Erythroblast (primary cell): ENCODE measurements at places on chromosomes 5 and 9.
A peak's percentile ranks its signal among the peaks of the same experiment; 100 is the strongest.

GRCh38 chr9:2623288-2624050 is 1.9 kb downstream of the VLDLR start:
- peak; percentile 10 for DNase-seq

DNA sequence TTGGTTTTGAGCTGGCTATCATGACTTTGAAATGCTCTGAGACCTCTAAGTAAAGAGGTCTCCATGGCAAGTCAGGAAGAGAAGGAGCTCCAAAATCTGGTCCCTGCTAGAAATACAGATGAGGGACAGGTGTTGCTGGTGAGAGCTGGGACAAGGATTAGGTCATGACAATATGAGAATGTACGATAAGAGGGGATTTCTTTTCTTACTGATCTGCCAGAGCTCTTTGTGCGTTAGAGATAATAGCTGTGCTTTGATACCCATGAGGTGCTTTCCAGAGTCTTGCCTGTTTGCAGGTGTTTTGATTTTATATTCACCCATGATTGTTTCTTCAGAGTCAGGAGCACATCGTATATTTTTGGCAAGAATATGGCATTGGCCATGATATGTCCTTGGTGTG is 56.5 kb downstream of the ANKRD33B start:
- DNase-seq: no peak

GRCh38 chr5:10297646-10298204 is 10.0 kb downstream of the CMBL start:
- no peak for DNase-seq

- DNase-seq: no peak
Observed at GRCh38 chr9:76151267-76151666, 243.0 kb downstream of the RFK start.

DNA sequence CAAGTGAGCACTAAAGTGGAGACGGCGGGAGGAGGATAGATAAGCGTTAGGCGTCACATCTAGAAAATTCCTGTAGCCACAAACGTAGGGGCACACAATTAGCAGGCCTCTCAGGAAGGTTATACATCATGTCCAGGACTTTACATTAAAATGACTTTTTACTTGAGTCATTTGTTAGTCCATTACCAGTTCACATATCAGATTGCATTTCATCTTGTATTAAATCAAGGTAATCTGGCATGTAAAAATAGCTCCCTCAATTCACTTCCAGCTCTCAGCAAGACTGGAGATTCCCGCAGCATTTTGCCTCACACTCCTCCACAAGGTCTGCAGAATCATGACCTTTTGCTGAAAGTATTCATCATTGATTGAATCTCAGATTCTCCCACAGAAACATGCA is 118.8 kb downstream of the PRDM6 start:
- DNase-seq: no peak

GRCh38 chr9:8429768-8430167 is 630.2 kb upstream of the DMAC1 start:
- no peak for DNase-seq

DNA sequence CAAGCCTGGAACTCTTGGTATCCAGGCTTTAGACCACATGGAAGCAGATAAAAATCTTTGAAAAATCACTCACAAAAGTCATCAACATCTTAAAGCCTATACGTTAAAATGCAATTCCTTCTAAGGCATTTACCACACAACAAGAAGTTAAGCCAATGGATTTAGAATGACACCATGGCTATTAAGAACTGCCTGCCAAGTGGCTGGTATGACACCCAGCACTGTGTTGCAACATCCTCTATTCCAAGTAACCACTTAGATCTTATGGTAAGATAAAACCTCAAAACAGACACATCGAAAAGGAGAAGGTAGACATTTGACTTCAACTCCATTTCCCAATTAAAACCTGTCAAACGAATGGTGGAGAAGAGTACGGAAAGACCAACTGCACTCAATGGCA is 344.2 kb upstream of the SLC30A5 start:
- no peak for DNase-seq

- no peak for DNase-seq
Observed at GRCh38 chr9:81964218-81965171, 21.2 kb downstream of the SPATA31D3 start.

GRCh38 chr5:172293054-172293744 is 9.6 kb upstream of the UBTD2 start:
- DNase-seq: peak; percentile 51

- DNase-seq: peak; percentile 72
Observed at GRCh38 chr5:74648835-74649293, 8.3 kb upstream of the ENC1 start.

GRCh38 chr9:82565188-82565969 is 497.6 kb downstream of the RASEF start:
- no peak for DNase-seq

GRCh38 chr9:111965566-111966019 is 69.0 kb downstream of the UGCG start:
- DNase-seq: no peak

- no peak for DNase-seq
Observed at GRCh38 chr5:57332361-57332760, 150.2 kb downstream of the ACTBL2 start.

DNA sequence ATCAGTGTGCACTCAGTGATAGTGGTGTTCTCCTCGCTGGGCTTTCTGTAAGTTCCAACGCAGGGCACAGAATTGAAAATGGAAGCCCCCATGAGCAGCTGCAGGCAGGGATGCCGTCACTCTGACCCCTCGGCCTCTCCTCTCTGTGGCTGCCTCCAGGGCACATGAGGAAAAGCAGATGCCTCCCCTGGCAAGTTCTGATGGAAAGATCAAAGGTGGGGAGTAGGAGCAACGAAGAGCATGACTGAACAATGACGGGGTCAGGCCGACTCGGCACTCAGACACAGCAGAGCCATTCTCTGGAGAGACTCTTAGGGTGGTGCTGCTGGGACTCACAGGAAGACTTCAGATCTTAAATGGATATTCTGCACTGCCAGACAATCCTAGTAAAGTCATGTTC is 65.6 kb upstream of the CKMT2 start:
- no peak for DNase-seq

DNA sequence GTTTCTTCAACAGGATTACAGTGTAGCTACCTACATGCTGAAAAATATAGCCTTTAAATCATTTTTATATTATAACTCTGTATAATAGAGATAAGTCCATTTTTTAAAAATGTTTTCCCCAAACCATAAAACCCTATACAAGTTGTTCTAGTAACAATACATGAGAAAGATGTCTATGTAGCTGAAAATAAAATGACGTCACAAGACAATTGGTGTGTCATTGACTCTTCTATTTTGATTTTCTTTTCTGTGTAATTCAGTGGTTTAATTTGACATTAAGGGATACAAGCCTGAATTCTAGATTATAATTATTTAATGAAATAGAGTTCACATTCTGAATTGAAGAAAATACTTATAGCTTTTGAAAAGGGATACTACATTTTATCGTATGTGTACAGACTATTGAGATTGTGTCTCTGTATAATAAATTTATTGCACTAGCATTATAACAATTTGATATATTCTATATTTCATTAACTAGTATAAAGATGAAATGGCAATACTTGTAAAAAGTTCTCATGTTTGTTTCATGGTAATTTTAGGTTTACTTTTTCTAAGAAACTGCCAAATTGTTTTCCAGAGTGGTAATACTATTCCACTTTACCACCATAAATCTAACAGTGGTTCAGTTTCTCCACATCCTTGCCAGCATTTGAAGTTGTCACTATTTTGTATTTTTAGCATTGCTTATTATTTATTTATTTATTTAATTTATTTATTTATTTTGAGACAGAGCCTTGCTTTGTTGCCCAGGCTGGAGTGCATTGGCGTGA is 18.7 kb downstream of the ANXA1 start:
- DNase-seq: no peak

- DNase-seq: no peak
Observed at GRCh38 chr9:127213859-127214258, 50.7 kb upstream of the GARNL3 start.

GRCh38 chr5:93570294-93571113 is 10.5 kb downstream of the NR2F1-AS1 start:
- DNase-seq: no peak

- DNase-seq: no peak
Observed at GRCh38 chr5:139023286-139023685, 148.2 kb upstream of the LRRTM2 start.

GRCh38 chr9:22813529-22813928 is 366.9 kb downstream of the DMRTA1 start:
- DNase-seq: peak; percentile 3

DNA sequence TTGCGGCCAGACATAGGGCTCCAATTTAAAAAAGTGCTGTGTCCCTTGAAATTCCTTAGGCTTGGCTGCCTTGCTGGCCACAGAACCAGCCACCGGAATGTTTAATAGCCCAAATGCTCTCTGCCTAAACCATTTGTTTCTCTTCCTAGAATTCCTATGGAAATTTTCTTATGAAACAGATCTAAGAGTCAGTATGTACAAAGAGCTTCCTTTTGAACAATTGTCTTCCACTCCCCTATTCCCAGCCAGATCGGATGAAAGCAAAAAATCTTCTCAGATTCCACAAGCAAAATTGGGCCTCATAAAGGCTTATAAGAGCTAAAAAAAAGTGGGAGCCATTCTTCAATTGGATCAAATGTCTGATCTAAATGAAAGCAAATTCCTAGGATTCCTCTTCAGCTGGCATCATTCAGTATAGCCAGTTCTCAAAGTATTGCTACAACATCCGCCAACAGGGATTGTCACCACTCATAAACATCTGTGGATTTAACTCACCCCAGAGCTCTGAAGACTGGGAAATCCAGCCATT is 104.3 kb downstream of the CEMIP2 start:
- no peak for DNase-seq

DNA sequence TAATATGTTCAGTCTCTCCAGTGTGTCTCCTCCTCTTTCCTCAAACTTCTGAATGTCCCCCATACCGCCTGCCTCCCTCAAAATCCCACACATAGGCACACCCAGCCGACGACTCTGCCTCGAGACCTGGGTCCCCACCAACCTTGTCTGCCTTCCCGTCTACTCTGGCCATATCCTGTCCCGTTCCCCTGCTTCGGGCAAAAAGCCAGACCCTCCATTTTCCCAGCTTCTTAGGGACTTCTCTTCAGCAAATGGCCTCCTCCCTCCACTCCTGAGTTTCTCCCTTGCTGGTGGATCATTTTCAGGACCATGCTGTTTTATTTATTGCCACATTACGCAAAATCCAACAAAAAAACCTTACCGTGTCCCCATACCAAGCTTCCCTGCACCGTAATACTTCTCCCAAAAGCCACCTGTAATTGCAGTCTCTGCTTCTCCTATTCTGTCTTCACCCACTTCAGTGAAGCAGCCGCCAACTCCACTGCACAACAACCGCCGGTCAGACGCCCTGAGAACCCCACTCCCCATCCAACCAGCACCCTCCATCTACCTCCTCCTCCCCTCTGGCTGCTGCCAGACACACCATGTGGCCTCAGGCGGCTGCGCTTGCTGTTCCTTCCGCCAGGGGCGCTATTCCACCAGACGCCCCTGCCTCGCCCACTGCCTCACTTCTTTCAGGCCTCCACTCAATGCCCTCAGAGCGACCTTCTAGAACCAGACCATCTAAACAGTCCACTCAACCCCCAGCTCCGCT is 117.0 kb downstream of the TRPM6 start:
- peak; percentile 49 for DNase-seq

DNA sequence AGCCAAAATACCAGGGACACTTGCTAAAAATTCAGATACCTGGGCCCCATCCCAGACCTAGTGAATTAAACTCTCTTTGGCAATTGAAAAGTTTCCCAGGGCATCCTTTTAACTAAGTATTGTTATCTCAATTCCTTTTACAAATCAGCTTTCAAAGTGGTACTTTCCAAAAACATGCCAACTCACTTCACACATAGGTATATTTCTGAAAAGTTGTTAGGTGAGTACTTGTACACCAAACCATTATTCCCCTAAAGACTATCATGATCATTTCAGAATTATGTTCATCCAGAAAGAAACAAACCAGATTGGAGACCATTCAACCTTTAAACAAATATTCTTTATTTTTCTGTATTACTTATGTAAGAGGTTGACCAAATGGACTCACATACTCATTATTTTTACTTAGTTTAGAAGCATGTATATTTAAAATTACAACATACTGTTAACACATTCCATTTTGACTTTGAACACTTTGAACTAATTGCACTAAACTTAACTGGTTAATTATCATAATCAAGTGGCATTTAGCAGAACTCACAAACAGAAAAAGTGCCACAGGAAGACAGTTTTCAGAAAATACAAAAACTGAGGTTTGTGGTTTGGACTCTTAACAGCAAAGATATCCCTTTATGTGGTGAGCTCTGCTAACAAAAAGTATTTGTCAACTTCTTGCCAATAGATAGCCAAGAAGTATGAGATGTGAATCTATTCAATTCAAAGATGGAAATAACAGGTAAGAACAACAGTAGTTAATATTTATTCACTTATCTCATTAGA is 40.7 kb downstream of the KIAA0825 start:
- DNase-seq: no peak

DNA sequence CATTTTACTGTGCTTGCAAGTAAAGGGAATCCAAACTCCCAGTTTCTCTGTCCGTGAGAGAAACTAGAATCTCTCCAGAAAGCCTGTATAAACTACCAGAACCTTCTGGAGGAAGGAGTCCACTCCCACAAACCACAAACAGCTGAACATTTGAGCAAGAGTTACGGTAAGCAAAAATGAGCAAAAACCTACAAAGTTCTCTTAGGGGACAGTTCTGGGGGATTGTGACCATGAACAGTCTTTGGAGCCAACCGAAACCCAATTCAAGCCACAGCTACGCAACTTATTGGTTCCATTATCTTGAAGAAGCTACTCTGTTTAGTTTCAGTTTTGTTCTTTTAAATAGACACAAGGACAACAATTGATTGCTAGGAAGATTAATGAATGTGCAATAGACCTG is 330.6 kb downstream of the ASTN2 start:
- DNase-seq: no peak

- DNase-seq: no peak
Observed at GRCh38 chr5:43336159-43336558, 22.9 kb upstream of the HMGCS1 start.

- no peak for DNase-seq
Observed at GRCh38 chr5:58922461-58923171, 339.7 kb downstream of the RAB3C start.

DNA sequence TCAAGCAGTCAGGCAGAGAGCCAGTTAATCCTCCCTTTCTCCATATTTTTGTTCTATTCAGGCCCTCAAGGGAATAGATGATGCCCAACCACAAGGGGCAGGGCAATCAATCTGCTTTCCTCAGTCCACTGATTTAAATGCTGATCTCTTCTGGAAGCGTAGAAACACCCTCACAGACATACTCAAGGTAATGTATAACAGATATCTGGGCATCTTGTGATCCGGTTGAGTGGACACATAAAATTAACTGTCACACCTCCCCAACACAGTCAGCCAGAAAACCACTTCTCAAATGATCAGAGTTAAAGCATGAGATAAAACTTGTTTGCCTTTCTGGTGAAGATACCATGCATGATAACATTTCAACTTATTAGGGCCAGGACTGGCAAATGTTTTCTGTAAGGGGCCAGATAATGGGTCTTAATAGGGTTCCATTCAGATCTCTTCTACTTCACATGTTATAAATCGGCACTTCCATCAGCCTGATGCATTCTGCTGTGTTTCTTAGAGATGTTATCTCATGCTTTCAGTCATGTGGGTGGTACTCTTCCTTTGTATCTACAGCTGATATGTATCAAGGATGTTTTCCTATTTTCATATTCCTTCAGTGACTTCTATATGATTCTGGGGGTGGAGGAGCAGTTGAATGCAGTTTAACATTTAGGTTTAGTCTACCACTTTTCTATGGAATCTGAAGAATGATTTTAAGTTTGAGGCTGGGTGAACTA is 58.9 kb upstream of the CNTLN start:
- no peak for DNase-seq
